ENCODE measurements at places on chromosomes 3 and 15.

GRCh38 chr15:74257623-74258022, 21.5 kb downstream of the CCDC33 start:
- no peak for DNase-seq

DNA sequence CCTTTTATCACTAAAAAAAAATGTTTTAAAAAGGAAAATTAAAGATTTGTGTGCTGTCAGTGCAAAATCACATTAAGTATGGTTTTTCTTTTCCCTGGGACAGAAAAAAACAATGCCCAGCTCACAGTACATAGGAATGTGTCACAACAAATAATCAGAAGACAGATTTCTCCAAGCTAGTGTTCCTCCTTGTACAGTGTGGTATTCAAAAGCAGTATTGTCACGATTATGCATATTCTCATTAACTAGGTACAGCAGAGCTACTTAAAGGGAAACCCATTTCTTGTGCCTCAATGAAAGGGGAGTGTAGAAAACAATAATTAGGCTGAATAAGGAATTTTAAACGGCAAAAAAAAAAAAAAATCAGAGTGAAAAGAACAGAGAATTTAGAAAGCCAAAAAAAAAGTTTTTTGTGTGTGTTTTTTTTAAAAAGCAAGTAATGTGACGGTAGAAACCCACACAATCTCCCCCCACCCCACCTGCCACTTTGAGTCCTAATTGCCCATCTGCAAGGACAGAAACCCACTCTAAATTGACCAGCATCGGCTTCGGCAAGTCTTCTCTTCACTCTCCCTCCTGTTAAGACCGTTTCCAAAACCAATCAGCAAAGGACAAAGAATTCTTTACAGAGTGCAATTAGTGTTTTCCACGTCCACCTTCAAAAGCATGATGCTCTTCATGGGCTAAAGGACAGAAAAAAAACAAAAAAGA, 41.0 kb downstream of the EIF4E3 start:
- DNase-seq, result no peak

- DNase-seq, result no peak
Measured at GRCh38 chr3:53705024-53705745, 141.0 kb downstream of the CHDH start.

DNA sequence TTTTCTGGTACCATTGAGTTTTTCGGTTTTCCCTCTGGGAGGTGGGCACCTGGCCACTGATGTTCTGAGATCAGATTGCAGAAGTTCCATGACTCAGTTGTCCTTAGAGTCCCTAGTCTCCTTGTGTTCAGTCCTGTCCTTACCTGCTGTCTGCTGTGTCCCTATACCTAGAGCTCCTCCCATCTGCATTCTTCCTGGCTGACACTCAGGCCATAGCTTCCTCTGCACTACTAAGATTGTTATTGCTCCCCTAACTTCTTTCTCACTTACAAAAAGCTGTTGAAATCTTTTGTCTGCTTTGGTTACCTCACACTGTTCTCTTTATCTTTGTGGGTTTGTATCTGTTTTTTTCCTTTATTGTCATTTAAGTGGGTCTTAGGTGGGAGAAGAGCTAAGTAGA, 13.2 kb downstream of the USP3 start:
- DNase-seq, result no peak

DNA sequence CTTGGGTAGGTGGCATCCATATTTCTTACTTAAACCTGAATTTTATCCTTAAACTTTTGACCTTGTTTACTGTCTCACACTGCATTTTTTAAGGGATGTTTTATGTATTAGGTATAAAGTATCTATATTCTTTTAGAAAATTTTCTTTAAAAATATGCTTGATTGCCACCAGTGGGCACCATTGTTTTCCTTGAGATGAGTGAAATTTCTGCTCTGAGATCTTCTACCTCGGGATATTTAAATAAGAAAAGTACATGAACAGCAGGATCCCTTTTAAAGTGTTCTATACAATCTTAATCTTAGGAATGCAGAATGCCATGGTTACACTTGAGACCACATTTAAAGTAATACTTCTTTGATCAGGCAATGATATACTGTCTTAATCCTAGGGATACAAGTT, 108.7 kb downstream of the SLMAP start:
- DNase-seq, result no peak

- no peak for DNase-seq
Measured at GRCh38 chr3:15476378-15476777, 45.1 kb downstream of the COLQ start.

GRCh38 chr3:194034346-194035336, 101.3 kb upstream of the HES1 start:
- no peak for DNase-seq

DNA sequence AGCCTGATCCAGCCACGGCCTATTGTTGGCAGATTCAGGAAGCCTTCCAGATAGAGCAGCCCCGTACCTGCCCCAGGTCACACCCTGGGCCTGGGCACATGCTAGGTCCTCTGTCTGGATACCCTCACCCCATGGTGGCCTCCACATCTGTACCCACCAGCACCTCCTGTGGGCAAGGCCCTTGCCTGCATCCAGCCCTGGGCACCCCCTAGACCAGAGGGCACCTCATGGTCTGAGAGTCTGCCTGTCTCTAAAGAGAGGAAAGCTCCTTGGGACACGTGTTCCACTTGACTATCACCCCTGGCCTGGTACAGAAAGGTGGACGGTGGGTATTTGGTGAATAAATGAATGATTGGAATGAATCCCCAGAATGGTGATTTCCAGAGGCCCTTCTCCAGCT, 8.9 kb upstream of the COMMD4 start:
- DNase-seq, result no peak

Data from activated CD8-positive, alpha-beta memory T cell treated with anti-CD3 and anti-CD28 coated beads for 24 hours (primary cell).